ENCODE measurements at places on chromosomes 3 and 15. TPM values are rescaled to one million over a fixed set of nuclear protein-coding genes. Genes with fewer than 3 reads are reported as not detected.

ATR gene
- 31.8 TPM for total RNA-seq

PRTG gene
- 6.4 TPM for total RNA-seq

DNA sequence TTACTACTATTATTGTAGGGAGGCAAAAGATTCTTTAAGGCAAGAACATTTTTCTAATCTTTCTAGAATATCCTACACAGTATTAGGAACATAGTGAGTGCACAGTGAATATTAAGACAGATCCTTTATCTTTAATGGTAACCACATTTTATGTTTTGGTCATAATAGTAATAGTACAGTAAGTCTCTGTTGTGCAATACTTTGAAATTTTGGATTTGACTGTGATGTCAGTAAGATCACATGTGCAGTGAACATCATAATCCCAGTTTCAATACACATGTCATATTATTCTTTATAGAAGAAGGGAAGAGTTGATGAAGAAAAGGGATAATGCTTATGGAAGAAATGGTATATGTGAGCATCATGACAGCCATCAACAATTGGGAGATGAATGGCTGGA lies 10.7 kb downstream of the STT3B start:
- DNase-seq: no peak

DNA sequence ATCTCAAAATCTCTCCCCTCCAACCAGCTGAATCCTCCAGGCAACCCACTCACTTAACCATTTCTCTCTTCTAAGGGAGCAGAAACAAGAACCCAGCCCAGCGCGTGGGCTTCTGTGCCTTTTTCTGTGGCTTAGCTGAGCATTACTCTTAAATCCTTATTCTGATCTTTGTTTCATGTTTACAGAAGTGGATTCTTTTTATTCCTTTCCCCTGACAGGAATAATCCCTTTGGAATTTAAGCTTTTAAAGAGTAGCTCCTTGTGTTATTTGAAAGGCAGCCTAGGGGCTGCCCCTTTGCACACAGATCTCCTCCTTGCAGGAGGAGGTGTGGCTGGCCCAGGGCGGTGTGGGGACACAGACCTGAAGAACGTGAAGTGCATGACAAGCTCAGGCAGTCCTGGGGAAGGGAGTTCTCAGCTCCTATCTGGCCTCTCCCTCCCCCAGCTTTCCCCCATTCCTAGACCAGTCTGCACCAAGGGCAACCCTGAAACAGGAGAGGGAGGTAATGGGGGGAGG lies 77.1 kb upstream of the UBE2E1 start:
- no peak for DNase-seq

DNA sequence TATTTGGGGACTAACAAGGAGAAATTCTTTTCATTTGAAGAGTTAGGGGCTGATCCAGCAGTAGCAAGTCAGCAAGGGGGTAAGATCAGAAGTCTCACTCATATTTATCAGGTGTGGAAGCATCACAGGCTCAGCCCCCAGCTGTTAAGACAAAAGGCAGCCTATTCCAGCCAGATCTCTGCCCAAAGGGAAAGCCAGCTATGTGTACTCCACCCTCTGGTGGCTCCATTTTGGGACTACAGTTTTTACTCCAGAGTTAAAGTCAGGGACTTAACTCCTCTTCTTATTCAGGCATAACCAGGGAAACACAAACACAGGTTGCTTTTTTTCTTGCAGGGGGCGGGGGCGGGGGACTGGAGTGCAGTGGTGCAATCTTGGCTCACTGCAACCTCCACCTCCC lies 19.2 kb downstream of the UBP1 start:
- DNase-seq: no peak

Data from kidney (tissue), 22 donors.